ENCODE measurements at places on chromosomes 12 and 14.

GRCh38 chr12:89085421-89085820 is 266.9 kb downstream of the DUSP6 start:
- DNase-seq = no peak

DNA sequence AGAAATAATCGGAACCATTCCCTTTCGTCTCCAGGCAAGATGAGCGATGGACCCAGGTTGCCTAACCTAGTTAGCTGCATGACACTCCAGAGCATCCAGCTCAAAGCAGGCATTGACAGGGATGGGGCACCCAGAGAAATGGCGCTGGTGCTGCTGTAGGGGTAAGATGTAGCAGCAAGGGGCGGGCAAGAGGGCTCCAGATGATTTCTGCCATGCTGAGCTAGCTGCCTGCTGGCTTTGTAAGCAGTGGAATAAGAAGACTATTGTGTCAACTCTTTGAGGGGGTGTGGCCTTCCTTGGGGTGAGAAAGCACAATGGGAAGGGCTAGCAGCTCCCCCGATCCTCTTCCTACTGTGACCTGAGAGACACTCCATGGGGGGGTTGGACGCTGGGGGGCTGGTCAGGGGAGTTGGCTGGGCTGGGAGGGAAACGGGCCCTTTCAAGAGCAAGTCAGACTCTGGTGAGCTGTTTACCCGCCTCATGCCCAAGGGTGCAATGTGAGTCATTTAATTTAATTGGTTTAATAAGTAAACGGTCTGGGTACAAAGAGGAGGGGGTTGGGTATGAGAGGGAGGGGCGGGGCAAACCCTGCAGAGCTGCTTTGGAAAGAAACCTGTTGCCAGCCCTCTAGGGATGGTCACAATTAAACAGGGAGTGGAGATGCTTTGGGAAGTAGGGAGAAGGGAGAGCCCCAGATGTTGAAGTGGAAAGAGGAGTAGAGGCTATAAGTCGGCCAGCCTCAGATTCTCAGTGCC is 50.5 kb downstream of the B4GALNT3 start:
- no peak for DNase-seq

DNA sequence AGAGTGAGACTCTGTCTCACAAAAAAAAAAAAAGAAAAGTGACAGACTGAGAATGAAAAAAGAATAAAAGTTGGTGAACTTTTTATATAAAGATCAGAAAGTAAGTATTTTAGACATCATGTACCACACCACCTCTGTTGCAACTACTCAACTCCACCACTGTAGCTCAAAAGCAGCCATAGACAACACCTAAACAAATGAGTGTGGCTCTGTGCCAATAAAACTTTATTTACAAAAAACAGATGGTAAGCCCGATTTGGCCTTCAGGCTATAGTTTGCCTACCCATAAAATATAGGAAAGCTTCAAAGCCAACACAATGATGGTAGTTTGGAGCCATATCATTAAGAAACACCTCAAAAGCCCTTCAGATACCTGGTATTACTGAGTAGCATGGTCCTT is 154.5 kb upstream of the FOXN3 start:
- DNase-seq = no peak

GRCh38 chr12:230925-231671 is 17.1 kb upstream of the SLC6A12 start:
- DNase-seq = no peak

DNA sequence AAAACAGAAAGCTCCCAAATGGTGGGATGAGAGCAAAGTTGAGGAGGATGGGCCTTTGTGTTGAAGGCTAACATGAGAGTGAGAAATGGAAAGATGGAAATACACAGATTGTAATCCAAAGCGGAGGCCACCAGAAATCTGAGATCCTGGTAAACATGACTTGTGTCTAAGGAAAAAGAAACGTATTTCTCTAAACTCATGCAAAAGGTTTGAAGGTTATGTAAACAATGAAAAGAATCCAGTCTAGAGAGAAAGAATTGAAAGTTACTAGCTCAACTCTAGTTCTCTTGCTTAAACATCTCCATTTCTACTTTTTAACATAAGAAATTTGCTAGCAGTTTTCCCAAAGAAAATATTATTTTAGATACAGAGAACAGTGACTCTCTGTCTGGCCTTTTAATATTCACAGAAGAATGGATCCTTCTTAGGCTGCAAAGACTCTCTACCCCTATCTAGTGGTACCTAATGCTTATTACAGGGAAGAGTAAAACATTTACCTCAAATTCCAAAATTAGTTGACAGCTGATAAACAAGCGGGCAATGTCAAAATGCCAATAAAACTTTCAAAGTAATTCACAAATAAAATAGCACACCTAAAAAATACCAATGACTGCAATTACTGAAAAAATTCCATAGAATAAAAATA is 75.8 kb upstream of the SOX5 start:
- no peak for DNase-seq

GRCh38 chr12:132152953-132153352 is 8.7 kb downstream of the NOC4L start:
- DNase-seq = no peak

GRCh38 chr14:90023176-90023896 is 38.5 kb upstream of the KCNK13 start:
- DNase-seq = no peak

GRCh38 chr12:57815177-57816000 is 3.1 kb downstream of the AVIL start:
- no peak for DNase-seq

DNA sequence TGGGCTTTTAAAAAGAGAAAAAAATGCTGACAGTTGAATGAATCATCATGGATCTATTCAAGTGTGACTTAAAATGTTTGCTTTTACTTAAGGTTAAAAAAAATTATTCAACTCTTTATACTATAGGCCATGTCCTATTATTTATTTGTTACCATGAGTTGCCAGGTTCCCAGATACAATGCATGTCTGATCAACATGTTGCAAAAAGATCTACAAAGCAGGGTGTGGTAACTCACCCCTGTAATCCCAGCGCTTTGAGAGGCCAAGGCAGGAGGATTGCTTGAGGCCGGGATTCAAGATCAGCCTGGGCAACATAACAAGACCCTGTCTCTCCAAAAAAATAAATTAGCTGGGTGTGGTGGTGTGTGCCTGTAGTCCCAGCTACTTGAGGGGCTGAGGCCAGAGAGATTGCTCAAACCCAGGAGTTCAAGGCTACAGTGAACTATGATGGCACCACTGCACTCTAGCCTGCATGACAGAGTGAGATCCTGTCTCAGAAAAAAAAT is 460.8 kb downstream of the BCAT1 start:
- DNase-seq = no peak

DNA sequence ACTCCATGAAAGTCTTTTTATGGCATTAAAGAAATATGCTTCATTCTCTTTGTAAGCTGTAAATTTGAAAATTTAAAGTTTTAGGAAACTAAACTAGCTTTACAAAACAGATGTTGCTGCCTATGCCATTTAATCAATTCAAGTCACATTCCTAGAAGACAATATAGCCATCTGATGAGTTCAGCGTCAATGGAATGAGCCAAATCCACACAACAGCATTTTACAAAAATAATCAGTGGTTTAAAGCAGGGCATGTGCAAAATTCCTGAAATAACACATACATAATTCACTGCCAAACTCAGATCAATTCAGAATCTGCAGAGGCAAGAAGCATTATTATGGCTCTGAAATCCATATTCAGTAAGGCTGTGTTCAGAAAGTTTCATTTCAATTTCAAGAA is 75.6 kb downstream of the MED13L start:
- DNase-seq = no peak

DNA sequence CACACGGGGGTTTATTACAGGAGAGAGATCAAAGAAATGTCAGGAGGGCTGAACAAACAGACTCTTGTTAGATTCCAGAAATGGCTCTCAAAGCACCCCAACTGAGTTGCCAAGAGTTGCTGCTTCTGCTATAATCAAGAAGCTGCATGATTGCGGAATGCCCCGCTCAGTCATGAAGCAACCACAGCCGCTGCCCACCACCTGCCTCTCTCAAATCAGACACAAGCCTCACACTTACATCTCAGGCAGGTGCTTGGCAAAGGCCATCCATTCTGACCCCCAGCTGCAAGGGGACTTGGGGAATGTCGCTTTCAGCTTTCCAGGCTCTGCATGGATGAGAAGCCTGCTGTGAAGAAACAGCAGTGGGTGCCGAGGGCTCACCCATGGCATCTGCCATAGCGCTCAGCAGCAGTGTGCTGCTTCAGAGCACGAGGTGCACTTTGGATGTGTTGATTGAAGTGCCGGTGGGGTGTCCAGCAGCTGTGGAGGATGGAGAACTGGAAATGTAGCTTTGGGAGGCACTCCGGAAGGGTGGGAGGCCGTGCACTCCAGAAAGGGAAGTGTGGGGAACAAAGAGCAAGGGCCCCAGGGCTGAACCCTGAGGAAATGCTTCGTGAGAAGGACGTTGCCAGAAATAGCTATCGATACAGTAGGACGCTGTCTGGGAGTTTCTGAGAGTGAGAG is 37.7 kb downstream of the LRRC74A start:
- DNase-seq = no peak

DNA sequence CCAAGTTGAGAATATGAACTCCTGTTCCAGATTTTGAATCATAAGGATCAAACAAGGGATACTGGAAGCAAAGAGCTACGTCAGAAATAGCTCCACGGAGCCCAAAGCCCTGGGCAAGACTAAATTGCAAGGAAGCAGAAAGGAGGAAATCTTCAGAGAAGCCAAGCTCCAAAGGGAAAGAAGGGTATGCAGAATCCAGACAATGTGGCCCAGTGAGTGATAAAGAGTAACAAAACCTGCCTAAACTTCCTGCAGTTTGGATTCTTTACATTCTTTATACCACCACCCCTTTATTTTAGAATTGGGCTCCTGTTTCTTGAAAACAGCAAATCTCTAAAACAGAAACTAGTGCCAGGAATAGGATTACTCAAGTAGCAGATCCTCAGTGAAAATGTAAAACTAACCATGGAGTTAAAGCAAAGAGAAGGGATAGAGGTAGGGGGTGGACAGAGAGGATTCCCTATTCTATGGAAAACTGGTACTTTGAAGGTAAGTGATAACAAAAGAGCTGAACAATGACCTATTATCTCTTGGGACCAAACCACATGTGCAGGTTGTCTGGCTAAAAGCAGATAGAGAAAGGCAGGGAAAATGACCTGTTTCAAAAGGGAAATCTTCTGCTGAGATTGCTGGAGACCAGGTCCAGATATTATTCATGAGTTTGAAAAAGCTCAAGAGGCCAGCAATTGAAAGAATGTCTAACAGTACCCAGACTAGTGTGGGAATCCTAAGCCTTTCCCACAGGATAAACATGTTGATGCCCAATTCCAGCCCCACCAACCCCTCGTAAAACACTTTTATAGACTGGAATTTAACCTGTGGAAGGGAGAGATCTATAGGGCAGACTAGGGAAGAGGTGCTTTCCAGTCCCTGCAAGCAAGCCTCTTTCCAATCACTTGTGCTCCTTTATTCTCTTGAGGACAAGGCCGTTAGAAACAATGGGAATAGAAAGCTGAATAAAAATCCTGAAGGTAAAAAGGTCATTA is 24.5 kb downstream of the MBIP start:
- DNase-seq = no peak

GRCh38 chr12:47818467-47819137 is 1.1 kb downstream of the HDAC7 start:
- DNase-seq = no peak

- no peak for DNase-seq
These were observed 22.6 kb downstream of the DERA start for GRCh38 chr12:15933751-15934150.

- no peak for DNase-seq
These were observed 33.2 kb upstream of the PPP1R13B start for GRCh38 chr14:103880348-103881267.

DNA sequence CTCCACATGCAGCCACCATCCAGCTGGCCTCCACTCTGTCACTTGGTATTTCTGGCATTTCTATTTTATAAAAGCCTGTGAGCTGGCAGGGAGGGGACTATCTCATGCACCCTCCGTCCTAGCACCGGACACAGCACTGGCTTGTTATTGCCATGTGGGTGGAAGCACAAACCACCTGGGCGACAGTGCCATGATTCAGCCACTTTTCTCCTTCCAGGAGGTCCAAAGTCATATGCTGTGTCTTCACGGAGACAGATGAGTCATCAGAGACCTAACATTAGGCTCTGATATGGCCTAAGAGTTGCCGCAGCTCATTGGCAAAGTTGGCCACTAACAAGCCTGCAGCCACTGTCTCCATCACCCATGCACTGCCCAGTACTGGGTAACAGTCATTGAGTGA is 1123.0 kb downstream of the VRK1 start:
- DNase-seq = no peak

GRCh38 chr14:77094672-77095284 is 3.3 kb upstream of the CIPC start:
- DNase-seq = peak; percentile 53

DNA sequence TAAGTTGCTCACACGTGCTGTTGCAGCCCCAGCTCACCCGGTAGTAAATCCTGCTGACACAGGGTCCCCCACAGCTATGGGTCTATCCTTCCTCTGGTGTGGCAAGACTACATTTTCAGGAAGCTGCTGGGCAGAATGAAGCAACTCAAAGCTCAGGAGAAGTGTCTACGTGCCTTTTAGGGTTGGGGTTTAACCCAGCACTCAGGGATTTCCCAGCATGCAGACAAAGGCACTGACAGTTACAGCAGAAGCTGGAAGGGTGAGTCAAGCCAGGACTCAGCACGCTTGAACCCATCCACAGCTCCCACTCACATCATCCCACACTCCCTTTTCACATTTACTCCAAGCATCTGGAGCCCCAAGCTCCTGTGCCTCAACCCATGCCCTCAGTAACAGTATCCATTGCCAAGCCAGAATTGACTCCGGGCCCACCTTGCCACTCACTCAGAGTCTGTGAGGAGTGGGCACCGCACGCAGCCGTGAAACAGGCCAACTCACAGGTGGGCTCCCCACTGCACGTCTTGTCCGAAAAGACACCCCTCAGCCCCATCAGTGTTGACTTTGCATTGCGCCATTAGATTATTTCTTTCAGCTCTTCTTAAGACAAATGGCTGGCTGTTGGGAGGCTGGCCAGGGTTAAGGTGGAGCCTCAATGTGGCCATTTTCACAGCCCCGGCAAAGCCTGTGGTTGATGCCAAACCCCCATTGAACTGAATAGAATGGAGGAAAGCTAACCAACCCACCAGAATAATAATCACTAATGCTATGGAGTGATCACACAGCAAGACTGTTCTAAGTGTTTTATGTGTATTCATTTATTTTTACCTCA is 59.6 kb downstream of the ZFP36L1 start:
- no peak for DNase-seq

GRCh38 chr14:33432407-33433023 is 493.8 kb downstream of the NPAS3 start:
- DNase-seq = no peak
